ENCODE measurements at places on chromosomes 5 and 9.

GRCh38 chr5:21889581-21889980 is 963.6 kb downstream of the CDH12 start:
- DNase-seq: no peak
- H3K27me3 ChIP-seq: no peaks in the 10 kb centered on the region
- no peaks in the 10 kb centered on the region for H3K36me3 ChIP-seq
- no peak overlapping the region for H3K4me3 ChIP-seq

- no peak overlapping the region for H3K4me3 ChIP-seq
- H3K36me3 ChIP-seq: no peaks in the 10 kb centered on the region
- H3K27ac ChIP-seq: no peak overlapping the region
Measured at GRCh38 chr9:125620216-125620615, 86.8 kb downstream of the MAPKAP1 start.

DNA sequence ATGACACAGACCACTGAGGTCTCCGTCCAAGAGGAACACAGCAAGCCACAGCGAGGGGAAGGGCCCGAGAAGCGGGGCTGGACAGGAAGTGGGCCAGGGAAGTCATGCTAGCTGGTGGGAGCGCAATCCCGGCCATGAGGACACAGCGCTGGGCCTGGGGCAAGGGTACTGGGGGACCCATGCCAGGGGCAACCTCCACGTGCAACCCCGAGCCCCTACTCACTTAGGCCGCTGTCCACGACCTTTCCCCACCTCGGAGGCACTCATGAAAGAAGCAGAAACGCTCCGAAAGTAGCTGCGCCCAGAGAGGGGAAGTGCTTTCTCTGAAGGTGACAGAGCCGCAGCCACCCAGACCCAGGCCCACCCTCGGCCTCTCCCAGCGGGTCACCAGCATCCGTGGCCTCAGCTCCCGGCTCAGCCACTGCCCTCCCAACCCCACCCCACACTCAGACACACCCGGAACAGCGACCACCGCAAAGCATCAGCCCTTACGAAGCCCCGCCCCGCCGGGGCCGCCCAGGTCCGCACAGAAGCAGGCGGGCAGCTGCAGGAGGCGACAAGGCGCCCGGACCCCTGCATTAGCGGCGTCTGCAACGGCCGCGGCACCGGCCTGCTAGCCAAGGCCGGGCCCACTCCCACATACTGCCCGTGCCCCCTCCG is 782 bp downstream of the BICD2 start:
- no peak for DNase-seq
- no peaks in the 10 kb centered on the region for H3K36me3 ChIP-seq
- H3K4me3 ChIP-seq: peak overlapping the region; percentile 70
- no peaks in the 10 kb centered on the region for H3K4me1 ChIP-seq

- peaks cover 11% of the 10 kb centered on the region for H3K36me3 ChIP-seq
- no peak for DNase-seq
- H3K4me1 ChIP-seq: peaks cover 66% of the 10 kb centered on the region
- H3K27me3 ChIP-seq: no peaks in the 10 kb centered on the region
- H3K27ac ChIP-seq: no peak overlapping the region
Measured at GRCh38 chr5:135376961-135377624, 21.9 kb downstream of the MACROH2A1 start.

- H3K27ac ChIP-seq: no peak overlapping the region
- H3K4me3 ChIP-seq: no peak overlapping the region
- H3K4me1 ChIP-seq: peaks cover 13% of the 10 kb centered on the region
- no peaks in the 10 kb centered on the region for H3K36me3 ChIP-seq
- no peak for DNase-seq
Measured at GRCh38 chr5:3778945-3779344, 183.3 kb downstream of the IRX1 start.

DNA sequence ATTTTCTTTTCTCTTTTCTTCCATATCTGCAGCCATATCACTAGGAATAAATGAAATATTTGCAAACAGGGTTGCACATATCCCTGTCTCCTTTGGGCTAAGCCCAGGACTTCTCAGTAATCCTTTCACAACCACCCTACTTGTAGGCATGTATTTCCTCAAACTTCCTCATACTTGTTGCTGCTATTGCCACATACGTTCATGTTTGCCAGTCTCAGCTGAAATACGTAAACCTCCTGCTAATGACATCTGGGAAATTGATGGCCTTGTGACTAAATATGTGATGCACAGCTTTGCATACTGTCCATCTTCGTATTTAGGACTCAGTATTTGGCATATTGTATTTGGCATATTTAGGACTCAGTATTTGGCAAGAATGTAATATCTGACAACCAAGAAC is 224.6 kb downstream of the PLK2 start:
- H3K4me1 ChIP-seq: no peaks in the 10 kb centered on the region
- no peak overlapping the region for H3K4me3 ChIP-seq
- H3K27ac ChIP-seq: no peak overlapping the region
- no peak for DNase-seq
- no peaks in the 10 kb centered on the region for H3K36me3 ChIP-seq

DNA sequence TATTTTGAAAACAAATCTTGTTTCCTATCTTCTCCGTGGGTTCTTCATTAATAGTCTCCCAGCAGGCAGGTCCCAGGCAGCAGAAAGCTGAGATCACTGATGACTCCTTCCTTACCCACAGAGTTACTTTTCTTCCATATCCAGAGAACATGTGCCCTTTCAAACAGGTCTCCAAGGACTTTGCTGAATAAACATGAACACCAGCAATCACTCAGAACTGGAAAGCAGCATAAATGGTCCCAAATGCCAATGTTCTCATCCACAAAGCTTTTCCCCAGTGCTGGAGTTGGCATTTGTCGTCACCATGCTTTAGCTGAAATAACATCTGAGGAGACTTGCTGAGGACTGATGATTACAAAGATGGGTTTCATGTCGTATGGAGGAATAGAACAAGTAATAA is 134.0 kb downstream of the YIPF5 start:
- H3K27ac ChIP-seq: no peak overlapping the region
- no peaks in the 10 kb centered on the region for H3K4me1 ChIP-seq
- H3K36me3 ChIP-seq: no peaks in the 10 kb centered on the region
- no peaks in the 10 kb centered on the region for H3K27me3 ChIP-seq
- H3K4me3 ChIP-seq: no peak overlapping the region
